Renal pelvis (tissue), 12 donors: ENCODE measurements at places on chromosomes 12 and 14. TPM values are rescaled to one million over a fixed set of nuclear protein-coding genes. Genes with fewer than 3 reads are reported as not detected.

CCDC38 gene
- polyA plus RNA-seq, result 0.99 TPM

DCP1B gene
- 29.4 TPM for polyA plus RNA-seq

GRCh38 chr14:94028450-94028826 is 2.3 kb downstream of the OTUB2 start:
- no peak for DNase-seq

- no peak for DNase-seq
Observed at GRCh38 chr12:110622582-110622981, 8.7 kb downstream of the TCTN1 start.

DNA sequence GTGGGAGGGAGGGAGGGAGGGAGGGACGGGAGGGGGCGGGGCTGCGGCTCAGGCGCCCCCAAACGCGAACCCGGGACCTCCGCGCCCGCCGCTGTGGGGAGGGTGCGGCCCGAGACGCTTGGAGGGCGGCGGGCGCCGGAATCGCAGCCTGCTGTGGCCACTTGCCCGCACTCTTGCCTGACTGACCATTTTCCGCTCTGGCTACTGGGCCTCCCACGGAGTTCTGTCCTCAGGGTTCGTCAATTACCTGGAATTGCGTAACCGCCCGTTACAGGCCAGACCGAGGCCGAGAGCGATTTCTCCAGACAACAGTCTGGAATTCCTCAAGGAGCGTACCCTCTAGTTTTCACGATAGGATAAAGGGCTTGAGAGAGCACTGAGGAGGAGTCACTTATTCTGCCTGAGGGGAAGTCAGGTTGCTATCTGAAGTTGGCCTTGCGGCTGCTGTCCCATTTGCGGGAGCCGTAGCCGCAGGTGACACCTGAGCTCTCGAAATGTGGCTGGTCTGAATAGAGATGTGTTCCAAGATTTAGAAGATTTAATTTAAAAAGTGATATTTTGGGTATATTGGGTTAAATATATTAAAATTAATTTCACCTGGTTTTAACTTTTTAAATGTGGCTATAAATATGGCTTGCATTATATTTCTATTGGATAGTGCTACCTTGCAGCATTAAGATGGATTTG is 446 bp upstream of the ZNF641 start:
- DNase-seq, result peak; percentile 61

DNA sequence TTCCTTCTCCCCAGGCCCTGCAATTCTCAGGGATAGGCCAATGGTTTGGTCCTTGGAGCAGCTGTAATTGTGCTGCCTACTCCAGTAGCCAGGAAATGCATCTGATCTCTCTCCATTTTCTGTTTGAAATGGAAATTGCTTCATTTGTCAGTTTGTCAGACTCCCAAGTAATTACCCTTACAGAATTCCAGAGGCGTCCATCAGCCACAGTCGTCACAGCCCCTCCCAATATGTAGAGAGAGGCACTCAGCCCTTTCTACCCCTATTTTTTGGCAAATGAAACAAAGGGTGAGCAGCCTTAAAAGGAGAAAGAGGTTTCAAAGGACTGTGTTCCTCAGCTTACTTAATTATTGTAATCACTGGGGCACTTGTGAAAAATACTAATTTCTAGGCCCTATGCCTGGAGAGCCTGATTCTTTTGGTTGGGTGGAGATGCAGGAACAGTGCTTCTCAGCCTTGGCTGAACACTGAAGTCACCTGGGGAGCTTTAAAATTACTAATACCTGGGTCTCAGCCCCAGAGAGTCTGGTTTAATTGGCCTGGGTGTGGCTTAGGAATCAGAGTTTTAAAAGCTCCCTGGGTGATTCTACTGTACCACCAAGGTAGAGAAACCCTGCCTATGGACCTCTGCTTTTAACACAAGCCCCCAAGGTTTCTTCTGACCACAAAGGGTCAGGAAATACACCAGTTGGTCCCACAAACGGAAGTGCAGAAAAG is 190.0 kb downstream of the EMP1 start:
- DNase-seq, result no peak

GRCh38 chr12:52496054-52496453 is 3.0 kb upstream of the KRT6A start:
- no peak for DNase-seq

GRCh38 chr14:76643887-76644286 is 117.4 kb upstream of the VASH1 start:
- no peak for DNase-seq

DNA sequence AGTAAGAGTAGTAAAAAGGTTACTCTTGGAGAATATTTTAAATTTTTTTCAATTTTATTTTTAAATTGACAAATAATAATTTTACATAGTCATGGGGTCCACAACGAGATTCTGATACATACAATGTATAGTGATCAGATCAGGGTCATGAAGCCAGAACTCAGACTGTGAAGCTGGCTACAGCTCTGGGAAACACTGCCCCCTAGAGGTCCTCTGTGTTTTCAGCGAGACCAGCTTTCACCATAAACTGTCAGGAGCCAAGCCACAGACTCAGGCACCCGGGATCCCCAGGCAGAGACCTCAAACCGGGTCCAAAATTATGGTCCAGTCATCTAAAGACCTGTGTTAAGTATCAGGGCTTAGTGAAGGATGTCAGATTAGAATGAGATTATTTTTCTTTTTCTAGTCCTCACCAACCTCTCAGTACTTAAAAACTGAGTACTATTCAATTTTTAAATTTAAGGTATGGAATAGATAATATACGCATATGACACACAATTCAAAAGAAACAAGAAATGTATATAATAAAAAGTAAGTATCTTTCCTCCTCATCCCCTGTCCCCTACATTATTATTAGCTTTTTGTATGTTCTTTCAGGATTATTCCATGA is 397.1 kb downstream of the MDGA2 start:
- peak; percentile 33 for DNase-seq

DNA sequence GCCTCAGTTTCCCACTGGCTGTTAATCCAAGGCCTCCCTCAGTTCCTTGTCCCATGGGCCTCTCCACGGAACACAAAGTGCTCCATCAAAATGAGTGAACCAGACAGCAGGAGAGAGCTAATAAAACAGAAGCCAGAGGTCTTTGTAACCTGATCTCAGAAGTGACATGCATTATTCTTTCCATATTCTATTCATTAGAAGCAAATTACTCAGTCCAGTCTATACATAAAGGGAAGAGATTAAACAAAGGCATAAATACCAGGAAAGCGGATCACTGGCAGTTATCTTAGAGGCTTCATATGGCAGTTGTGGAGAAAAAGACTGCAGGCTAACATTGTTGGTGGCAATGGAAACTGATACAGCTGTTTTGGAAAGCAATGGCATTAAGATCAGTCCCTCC is 170.6 kb upstream of the GARIN6 start:
- no peak for DNase-seq
